Keratinocyte (primary cell): ENCODE measurements at places on chromosomes 5 and 9.

GRCh38 chr9:92890761-92891160 lies 12.9 kb upstream of the ZNF484 start:
- DNase-seq = no peak

GRCh38 chr9:4303006-4303405 lies 3.1 kb upstream of the GLIS3 start:
- DNase-seq = no peak

- DNase-seq = no peak
Observed at GRCh38 chr5:68222310-68222709, 6.8 kb downstream of the PIK3R1 start.

GRCh38 chr9:91580136-91580535 lies 156.5 kb upstream of the NFIL3 start:
- no peak for DNase-seq

- no peak for DNase-seq
Observed at GRCh38 chr5:51053361-51053760, 329.9 kb upstream of the ISL1 start.

GRCh38 chr5:132496631-132497487 lies 6.3 kb upstream of the IRF1 start:
- DNase-seq = no peak

DNA sequence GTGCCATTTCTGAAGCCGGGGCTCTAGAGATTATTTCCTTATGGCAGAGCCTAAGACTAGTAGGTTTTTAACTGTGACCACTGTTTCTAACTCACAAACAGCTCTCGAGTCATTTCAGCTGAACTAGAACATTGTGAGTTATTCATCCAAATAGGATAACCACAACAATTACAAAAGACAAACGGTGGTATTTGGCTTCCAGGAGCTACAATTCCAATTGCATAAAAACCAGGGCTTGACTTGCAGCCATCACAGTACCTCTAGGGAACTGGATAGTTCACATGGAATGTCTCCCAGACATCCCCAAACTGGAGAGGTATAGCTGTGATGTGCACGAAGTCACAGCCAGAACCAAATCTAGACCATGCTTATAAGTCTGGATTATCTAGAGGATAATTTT lies 224.8 kb downstream of the FAM114A2 start:
- no peak for DNase-seq

DNA sequence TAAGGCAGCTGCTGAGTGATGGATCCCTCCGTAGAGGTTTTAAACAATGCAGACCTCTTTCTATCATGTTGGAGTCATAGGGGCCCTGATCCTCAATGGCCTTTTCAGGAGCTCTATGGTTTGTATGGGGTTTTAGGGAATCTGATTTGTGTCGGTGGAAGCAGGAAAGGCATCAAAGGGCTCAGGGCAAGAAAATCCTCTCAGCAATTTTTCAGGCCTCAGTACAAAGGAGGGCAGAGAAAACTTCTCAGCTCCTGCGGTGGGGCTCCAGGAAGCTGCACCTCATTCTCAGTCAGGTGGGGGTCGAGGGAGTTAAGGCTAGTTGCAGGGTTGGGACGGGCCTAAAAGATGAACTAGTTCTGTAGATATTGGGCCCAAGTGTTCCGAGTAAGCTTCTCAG lies 35.0 kb downstream of the GLRA1 start:
- no peak for DNase-seq

- no peak for DNase-seq
Observed at GRCh38 chr5:83776437-83777031, 55.9 kb upstream of the HAPLN1 start.

GRCh38 chr9:4579001-4579400 lies 83.1 kb upstream of the PLPP6 start:
- no peak for DNase-seq

GRCh38 chr9:108903420-108904103 lies 30.4 kb downstream of the ELP1 start:
- no peak for DNase-seq

GRCh38 chr5:167643631-167644280 lies 647.7 kb upstream of the WWC1 start:
- DNase-seq = no peak

DNA sequence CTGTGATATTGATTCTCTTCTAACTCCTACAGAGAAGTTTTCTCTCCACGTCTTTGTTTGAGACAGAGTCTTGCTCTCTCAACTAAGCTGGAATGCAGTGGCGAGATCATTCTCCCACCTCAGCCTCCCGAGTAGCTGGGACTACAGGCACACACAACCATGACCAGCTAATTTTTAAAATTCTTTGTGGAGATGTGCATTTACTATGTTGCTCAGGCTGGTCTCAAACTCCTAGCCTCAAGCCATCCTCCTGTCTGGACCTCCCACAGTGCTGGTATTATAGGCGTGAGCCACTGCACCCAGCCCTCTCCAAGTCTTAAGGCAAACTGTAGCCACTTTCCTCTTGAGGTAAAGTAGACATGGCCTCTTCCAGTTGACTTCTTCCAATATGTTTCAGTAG lies 72.2 kb downstream of the SNX18 start:
- DNase-seq = no peak

DNA sequence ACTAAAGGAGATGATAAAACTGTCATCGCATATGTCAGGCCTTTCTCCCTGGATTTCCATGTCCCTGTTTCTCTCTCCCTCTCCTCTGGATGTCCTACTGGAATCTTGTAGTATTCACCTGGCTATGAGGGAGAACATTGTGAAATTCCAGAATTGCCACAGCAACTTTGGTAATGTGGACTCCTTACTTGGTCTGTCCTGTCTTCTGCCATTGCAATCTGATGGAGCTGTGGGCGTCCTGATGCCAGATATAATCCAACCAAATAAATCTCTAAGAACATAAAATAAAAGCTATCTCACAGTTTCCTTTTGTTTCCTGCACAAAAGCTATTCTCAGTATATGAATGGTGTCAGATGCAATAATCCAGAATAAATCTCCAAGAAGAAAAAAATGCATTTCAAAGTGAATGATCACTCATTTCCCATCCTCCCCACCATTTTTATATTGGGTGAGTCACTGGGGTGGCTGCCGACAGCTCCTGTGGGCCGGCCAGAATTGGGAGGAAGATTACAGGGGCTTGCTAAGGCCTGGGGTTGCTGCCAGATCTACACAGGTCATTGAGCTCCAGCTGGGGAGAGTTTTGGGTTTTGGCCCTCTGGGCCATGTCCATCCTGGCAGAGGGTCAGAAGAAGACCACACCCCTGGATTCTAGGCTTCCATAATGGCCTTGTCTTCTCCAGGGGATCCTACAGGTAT lies 160.7 kb upstream of the PITX1 start:
- no peak for DNase-seq

DNA sequence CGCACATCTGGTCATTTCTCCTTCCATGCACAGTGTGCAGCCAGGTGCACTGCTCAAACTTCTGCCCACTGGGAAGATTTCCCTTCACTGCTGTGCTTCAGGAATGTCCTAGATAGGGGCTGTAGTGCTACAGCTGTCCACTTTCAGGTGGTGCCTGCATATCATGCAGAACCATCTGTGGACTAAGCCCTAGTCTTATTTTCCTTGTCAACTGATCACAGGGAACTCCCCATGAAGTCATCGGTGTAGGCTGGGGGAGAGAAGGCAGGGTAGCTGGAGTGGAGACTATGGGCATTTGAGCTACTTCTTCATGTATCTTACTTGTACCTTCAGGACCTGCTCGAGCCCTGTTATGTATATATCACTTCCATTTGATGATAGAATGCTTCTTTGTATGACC lies 150.9 kb upstream of the PLCXD3 start:
- DNase-seq = no peak

DNA sequence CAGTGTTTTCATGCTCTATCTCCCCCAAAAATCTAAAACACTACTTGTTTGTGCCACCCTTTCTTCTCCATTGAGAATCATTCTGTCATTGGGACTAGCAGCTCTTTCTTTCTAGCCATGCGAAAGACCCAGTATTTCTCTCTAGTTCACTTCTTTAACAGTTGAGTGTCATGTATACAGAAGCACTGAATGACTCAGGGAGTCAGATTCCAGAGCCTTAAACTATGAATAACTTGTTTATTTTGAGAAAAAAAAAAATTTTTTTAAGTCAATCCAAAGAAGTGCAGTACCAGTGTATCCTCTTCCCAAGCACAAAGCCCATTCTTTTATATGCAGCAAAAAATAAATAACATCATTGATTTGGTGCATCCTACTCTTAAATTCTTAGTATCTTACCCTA lies 415.4 kb upstream of the GRAMD2B start:
- DNase-seq = no peak

GRCh38 chr5:126403876-126404275 lies 19.3 kb upstream of the GRAMD2B start:
- no peak for DNase-seq

DNA sequence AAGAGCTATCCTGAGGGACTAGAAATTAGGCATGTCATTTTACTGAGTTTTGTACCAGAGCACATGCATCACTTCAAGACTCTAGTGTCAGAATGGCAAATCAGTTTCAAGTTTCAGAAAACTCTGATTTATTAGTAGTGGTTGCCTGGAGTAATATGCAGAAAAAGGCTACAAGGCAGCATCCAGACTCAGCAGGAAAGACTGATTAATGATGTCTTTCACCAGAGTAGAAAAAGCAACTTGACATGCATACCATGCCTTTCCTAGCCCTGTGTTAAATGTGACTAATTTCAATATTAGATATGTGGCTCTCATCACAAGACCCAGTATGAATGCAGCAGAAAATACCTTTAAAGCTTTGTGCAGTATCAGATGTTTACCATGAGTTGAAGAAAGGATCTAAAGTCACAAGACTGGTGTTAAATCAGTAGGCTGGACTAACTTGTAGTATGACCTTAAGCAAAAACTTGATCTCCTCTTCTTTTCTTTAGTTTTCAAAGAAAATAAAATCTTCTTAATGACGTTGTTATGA lies 1251.2 kb upstream of the C9orf72 start:
- DNase-seq = no peak

GRCh38 chr5:16899171-16899570 lies 36.9 kb downstream of the MYO10 start:
- DNase-seq = no peak

- no peak for DNase-seq
Observed at GRCh38 chr5:149529463-149529862, 21.8 kb downstream of the CSNK1A1 start.

DNA sequence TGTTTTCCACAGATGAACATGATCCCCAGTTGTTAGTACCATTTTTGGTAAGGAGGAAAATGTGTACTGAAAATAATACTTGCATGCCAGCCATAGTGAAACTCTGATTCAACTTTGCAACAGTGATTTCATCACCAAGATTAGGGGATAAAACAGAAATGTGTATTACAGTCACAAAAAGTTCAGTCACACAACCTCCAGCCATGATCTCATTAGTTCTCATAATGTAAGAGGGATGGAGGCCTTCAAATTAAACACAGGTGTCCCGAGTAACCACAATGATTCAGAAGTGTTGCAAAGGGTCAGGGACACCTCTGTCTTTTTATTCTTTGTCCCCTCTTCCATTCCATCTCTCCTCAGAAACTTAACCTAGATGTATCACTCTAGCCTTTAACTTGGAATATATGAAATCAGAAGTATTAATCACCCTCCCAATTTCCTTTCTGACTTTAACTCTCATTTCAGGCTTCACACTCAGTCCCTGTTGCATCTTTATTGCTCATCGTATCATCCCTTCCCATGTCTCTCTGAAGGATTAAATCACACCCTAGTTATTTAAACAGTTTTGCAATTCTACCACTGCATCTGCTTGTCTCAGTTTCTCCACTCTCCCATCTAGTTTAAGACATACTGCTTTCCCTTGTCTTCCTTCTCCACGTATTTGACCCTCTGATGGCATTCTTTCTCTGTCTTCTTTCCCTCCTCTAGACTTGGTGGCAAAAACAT lies 291.2 kb downstream of the ADAMTS6 start:
- DNase-seq = peak; percentile 56

DNA sequence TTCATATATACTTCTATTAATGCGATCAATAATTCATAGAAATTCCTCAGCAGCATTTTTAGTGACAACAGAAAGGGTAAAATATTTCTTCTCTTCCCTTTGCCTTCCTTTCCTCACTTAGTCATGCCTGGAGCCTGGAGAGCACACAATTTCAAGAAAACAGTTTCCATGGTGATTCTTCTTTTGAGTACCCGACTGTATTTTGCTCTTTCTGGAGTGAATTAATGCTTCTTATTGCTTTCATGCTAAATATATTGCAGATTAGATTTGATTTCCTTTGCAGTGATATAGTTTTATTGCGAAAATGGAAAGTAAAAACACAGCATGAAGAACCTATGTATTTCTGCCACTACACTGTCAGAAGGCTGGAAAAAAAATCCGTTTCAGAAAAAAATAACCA lies 153.5 kb downstream of the PPP2R2B start:
- DNase-seq = no peak
